Diencephalon (tissue), 1 donor: ENCODE measurements at places on chromosomes 11 and 22. TPM values are rescaled to one million over a fixed set of nuclear protein-coding genes. Genes with fewer than 3 reads are reported as not detected.

The DENND6B gene
- total RNA-seq = 24.2 TPM

The SLC22A25 gene
- 0.23 TPM for total RNA-seq

The TCF20 gene
- 64.4 TPM for total RNA-seq

The SYT12 gene
- total RNA-seq = 6.0 TPM

The FOLR3 gene
- total RNA-seq = not detected

The AHNAK gene
- 27.5 TPM for total RNA-seq

The BAD gene
- 53.3 TPM for total RNA-seq

The SHANK2 gene
- 44.1 TPM for total RNA-seq

The OR8K3 gene
- total RNA-seq = not detected

The UPK2 gene
- total RNA-seq = not detected

The CATSPERZ gene
- 2.1 TPM for total RNA-seq

The MIOX gene
- total RNA-seq = not detected

The OR5B2 gene
- not detected for total RNA-seq

The EHF gene
- not detected for total RNA-seq

The SYCE3 gene
- not detected for total RNA-seq
